ENCODE measurements at places on chromosomes 3 and 15.
A peak's percentile ranks its signal among the peaks of the same experiment; 100 is the strongest.

GRCh38 chr3:162525066-162525742, 1028.6 kb downstream of the OTOL1 start:
- peak; percentile 13 for DNase-seq

- no peak for DNase-seq
Measured at GRCh38 chr15:65088643-65089021, 12.1 kb downstream of the KBTBD13 start.

DNA sequence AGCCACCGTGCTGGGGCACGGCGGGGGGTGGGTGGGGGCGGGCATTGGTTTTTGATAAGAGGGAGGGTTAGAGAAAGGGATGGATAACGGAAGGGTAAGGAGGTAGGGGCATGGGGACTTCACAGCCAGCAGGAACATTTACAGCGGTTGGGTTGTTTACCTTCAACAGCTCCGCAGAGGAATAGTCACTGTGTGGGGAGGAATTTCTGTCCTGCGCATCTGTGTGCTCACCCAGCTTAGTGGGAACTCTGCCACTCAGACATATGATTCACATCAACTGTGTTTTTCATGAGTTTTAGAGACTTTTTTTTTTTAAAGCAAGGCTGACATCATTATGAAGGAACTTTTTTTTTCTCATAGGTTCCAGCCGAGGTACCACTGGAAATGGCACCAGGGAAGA, 19.6 kb downstream of the CHRD start:
- DNase-seq = no peak

DNA sequence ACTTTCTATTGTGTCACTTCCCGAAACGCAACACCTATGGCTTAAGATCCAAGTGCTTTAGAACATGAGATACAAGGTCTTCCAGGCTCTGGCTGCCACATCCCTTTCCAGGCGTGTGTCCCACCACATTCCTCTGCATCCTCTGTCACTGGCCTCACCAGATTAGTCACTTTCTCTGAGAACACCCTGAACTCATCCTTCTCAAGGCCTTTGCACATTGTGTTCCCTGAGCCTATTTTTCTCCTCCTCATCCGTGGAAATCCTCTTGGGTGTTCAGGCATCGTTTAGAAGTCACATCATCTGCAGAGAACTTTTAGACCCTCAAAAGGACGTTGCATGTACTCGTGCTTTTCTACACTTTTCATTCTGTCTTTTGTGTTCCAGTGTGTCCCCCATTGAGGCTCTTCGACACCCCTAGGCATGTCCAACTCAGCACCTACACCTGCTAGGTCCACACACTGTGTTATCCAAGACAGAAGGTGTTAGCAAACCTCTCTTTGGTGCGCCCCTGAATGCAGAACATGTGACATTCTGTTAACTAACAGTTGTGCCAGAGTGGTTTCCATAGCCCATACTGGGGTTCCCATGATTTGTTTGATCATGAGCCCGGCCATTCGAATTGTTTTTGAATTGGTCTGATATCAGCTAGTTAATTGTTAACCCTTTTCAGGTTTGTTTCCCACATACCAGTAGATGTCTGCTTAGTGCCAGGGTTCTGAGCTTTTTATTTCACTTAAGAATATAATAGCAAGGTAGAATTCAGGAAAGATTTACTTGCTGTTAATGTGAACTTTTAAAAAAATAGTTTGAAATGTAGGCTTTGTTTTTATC, 67.2 kb downstream of the LPP start:
- no peak for DNase-seq

- DNase-seq = no peak
Measured at GRCh38 chr15:42048080-42048820, 27.4 kb upstream of the PLA2G4E start.

DNA sequence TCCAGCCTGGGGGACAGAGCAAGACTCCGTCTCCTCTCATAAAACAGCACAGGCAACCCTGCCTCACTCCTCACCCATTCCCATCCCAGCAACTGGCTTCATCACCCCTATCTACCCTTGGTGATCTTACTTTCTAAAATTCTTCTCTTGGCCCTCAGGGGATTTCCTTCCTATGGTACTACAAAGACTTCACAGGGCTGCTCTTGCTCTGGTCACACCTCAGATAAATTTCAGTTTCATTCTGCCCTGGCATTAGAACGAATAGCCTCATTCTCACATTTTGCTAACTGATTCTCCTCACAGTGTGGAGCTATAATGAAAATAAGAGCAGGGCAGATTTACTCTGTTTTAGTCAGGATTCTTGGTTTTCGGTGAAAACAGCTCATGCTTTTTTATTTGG, 22.1 kb upstream of the CRBN start:
- no peak for DNase-seq

- DNase-seq = no peak
Measured at GRCh38 chr3:45508483-45509037, 86.0 kb upstream of the LIMD1 start.

DNA sequence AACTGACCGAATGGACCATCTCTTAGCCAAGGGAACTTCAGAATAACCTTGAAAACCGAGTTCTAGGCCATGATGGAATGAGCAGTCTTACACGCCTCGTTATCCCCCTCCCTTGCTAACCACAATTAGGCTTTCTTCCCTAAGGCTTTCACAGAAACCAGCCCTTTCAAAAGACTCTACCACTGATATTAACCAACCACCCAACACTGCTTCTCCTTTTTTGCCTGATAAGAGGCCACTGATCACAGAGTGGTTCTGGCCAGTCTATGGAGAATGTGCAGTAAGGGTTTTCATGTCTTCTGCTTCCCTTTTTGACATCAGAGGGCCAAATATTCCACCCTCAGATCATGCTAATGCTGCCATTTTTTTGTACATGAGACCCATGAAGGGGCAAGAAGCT, 59.3 kb downstream of the MCF2L2 start:
- no peak for DNase-seq

GRCh38 chr3:191959876-191960413, 499.0 kb downstream of the PYDC2 start:
- DNase-seq = no peak

DNA sequence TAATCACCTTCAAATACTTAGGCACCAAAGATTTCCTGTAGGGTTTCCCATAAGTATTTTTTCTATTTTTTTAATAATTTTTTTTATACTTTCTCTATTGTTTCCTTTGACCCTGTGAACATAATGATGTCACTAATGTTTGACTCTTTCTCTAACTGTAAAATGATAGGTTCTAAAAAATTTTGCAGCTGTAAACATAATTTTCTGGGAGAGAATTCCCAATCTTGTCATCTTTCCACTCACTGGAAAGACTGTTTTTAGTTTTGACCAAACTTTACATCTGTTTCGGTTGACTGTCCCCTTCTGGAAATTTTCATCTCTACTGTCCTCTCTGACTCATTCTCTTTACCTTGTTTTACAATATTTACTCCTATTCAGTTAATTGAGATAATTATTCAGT, 5.5 kb upstream of the EPHA3 start:
- DNase-seq = no peak

DNA sequence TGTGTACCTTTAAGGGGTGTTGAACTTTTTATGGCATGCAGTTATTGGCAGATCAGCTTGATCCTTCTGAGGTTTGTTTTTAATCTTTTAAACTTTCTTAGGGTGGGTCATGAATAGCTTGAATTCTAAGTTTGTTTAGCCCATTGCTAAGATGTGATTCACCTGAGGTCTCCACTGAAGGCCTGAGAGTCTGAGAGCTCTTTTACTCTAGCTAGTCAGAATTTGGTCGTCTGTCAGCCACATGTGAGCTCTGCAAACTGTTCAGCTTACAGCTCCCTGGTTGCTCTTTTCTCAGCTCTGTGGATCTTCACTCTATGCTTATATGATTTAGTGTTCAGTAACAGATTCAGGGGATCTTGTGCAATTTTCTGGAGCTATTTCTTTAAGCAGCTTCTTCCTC, 161.3 kb downstream of the ABHD5 start:
- no peak for DNase-seq

DNA sequence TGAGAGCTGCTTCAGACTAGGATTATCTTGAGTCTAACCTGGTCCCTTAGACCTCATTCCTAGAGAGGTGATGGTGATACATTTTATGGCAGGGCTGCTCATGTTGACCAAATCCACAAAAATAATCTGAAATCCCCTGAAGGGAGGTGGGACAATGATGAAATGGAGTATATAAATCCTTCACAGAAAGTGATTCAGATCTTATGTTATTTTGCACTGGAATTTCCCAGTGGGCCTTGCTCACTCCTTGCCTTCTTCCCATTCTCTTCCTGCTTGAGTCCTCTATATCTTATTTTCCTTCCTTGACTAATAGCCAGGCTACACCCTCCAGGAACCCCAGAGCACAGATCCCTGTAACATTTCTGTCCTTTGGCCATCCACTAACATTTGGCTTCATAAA, 10.4 kb upstream of the TMEM202 start:
- no peak for DNase-seq

GRCh38 chr3:156353563-156353962, 201.4 kb downstream of the SSR3 start:
- no peak for DNase-seq

DNA sequence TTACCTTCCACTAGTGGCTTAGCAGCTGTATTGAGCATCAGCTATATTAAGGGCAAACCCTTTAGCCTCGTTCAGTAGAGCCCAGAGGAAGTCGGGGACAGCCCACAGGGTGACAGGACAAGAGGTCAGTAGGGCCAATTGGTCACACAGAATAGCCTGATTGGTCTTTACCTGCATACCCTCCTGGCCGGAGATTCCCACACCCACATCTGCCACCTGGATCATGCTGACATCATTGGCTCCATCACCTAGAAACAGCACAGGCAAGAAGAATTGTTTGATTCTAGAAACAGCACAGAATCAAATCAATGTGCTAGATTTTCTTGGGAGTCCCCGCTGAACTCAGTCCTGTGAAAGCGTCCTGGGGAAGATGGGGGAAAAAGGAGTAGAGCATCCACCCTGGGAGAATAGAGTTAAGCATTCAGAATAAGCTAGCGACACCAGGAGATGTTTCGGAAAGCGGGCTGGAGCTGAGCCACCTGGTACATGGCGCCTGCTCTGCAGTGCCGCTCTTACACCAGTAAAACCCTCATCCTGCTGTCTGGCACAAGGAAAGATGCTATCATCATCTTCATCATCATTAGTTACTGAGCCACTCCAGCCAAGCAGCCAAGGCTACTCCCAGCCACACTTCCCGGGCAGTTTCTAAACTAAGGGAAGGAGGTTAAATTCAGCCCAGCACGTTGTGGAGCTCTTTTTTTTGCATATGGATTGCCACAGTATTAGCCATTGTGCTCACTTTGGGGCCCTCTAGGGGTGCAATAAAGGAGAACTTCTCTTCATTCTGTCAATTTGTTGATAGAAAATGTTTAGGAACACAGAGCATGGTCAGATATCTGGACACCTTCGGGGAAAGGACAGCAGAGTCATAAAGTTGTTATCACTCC, 171.3 kb downstream of the ATP10A start:
- no peak for DNase-seq

- DNase-seq = no peak
Measured at GRCh38 chr3:146581080-146581601, 24.0 kb downstream of the PLSCR5 start.

- no peak for DNase-seq
Measured at GRCh38 chr15:47184003-47184907, 533.0 kb upstream of the SEMA6D start.

GRCh38 chr3:188539631-188540194, 385.8 kb downstream of the LPP start:
- DNase-seq = no peak

DNA sequence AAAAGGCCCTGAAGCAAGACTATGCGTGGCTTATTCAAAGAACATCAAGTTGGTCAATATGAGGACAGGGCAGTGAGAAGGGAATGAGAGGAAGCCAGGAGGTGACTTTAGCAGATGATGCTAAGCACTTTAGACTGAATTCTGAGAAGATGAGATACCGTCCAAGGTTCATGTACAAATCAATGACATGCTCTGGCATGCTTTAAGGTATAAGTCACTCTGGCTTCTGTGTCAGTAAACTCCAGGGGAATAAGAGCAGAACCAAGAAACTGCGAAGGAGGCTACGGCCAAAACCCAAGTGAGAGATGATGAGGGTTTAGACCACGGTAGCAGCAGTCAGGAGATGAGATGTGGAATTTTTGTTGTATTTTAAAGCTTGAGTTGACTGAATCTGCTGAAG, 8.9 kb upstream of the CCDC50 start:
- no peak for DNase-seq

Measured in midbrain (tissue), 1 donor.